ENCODE measurements at places on chromosomes 1 and 21.

DNA sequence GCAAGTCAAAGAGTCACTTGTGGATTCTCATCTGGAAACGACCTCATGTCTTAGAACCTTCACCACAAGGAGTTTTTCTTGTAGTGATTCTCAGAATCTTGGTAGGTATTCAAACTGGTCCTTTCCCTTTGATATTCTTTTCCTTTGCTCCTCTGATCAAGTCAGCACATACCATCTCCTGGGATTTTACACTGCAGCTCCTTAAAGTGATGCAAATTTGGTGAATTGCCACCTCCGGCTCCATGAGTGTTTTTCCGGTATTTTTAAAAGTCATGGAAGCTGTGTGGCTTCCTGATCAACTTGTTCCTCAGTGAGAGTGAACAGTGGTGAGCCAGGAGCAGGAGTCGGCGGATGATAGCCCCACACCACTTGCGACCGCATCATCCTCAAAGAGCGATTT lies 182.1 kb upstream of the DAB1 start:
- no peak for DNase-seq

DNA sequence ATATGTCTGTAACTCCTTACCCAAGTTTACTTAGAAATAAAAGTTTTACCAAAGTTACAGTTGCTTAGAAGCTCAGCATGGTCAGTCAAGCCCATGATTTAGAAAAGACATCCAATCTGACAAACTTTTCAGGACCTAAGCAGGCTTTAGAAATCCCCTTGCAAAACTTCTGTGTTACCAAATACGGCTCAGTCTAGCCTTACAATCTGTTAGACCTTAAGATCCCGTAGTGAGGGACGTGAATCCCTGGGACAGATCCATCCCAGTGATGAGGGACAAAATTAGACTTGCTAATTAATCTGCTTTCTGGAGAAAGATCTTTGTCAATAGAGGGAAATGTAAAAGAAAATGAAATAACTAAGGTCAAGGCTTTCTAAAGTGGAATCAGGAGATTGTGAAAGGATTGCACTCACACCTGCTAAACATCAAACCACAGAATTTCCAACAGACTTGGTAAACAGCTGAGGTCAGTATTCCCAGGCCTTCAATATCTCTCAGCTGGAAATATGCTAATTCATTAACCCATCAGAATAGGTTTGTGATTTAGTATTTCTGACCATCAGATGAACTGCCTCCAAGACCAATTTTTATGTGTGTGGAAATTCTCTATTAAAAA lies 375.3 kb downstream of the DUSP10 start:
- no peak for DNase-seq

DNA sequence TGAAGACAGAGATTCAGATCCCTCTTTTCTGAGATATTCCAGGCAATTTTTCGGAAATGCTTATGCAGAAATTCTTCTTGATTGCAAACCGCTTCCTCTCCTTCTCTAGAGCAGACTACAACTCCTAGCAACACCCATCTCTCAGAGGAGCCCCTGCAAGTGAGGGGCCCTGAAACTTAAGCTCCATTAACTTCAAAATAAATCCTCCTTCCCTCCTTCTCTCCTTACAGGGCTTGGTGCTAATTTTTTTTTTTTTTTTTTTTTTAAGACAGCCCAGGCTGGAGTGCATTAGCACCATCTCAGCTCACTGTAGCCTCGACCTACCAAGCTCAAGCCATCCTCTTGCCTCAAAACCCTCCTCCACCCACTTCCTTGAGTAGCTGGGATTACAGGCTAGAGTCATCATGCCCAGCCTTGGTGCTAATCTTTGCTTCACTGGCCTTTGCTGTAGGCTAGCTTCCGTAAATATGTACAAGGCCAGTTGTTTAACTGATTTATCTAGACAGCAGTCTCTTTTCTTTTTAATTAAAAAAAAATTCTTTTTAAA lies 30.2 kb upstream of the SFPQ start:
- no peak for DNase-seq

DNA sequence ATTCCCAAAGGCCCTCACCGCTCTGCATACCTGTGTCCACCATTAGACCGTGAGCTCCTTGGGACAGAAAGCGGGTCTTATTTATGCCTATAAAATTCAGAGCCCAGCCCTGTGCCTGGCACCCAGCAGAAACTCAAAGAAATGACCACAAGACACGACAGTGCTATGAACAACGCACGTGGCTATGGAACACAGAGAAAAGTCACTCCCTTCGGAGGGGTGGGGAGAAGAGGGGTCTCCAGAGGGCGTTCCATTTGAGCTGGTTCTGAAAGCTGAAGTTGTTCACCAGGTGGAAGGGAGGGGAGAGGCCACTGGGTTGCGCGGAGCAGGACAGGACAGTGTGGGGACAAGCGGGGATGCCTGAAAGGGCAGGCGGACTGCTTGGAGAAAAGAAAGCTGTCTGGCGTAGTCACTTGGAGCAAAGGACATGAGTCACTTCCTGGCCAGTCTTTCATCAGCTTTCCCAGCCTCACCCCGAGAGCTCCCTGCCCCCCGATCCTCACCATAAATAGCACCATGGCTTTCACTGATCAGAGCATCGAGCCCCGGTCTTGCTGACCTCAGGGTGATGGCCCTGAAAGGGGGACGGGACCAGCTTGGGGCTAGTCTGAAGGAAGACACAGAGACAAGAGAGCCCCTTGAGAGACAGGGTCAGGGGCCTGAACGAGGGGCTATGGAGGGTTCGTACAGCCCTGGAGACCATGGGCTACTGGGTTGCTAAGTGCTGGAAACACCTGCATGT lies 28.5 kb downstream of the ECE1 start:
- no peak for DNase-seq

- DNase-seq, result no peak
Measured at GRCh38 chr1:26318338-26319064, 743 bp downstream of the CD52 start.

- no peak for DNase-seq
Measured at GRCh38 chr1:208682664-208683013, 438.5 kb upstream of the PLXNA2 start.

DNA sequence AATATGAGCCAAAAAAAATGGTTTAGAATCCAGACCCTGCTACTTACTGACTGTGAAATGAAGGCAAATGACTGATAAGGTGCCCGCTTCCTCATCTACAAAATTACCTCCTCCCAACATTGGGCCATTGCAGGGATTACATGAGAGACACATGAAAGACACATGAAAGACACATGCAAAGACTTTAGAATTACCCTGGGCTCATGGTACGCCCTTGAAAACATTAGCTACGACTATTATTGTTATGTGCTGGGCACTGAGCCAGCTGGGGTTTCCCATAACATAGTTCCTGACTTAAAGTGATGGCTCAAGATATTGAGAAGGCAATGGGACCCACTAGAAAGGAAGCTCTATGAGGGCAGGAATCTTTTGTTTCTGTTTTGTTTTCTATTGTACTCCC lies 43.7 kb upstream of the KANK4 start:
- DNase-seq, result no peak

DNA sequence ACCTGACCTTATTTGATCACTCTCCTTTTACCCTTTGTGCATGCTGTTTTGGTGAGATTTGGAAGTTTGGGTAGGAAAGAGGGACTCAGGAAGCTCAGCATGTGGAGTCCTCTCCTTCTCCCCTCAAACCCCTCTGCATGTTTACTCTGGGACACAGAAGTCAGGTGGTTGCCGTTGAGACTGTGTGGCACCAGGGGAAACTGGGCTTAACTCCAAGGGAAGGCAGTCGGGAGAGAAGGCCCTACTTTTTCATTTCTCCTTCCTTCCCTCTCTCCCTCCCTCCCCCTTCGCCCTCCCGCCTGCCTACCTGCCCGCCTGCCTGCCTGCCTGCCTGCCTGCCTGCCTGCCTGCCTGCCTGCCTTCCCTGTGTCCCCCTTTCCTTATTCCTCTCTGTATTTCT lies 34.8 kb upstream of the TTC22 start:
- DNase-seq, result no peak

DNA sequence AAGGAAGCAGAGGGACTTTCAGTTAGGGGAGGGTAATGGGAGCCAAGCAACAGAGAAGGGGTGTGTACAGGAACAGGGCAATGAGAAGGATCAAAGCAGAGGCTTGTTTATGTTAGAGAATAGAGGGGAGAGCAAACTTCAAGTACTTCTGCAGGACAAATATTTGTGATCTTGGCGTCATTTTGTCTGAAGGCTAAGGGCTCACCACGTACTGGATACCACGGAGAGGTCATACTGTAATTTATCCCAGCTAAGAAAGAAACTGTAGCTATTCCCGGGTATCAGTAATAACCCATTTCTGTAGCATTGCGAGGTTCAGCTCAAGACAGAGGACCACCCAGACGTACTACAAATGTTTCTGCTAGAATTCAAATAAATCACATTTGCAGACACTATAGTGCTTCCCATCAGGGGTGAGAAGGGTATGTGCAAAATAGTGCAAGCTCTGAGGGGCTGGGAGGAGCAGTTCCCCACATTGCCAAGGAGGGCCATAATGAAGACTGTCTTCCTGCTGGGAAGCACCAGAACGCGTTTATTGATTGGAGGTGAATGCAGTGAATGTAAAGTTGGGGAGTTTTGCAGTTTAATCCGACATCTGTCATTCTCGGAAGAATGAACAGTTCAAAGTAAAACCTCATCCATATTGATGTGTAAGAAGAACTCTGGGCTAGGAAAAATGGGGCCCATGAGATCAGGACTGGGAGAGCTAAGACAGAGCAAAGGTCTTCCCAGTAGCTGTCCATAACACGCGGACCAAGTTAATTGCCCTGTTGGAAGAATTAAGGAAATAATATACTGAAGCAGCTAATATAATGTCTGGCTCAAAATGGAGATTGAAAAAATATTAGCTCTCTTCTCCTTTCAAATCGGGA lies 136.9 kb downstream of the RWDD3 start:
- DNase-seq, result no peak

GRCh38 chr1:201511941-201512539 lies 5.1 kb upstream of the CSRP1 start:
- DNase-seq, result no peak

- DNase-seq, result no peak
Measured at GRCh38 chr1:196105901-196106300, 502.3 kb downstream of the KCNT2 start.
